NCI-H1417 treated with DMSO at 0.1 percent for 48 hours (cell line): ENCODE measurements at places on chromosomes 1 and 21.
A peak's percentile ranks its signal among the peaks of the same experiment; 100 is the strongest.

- DNase-seq: no peak
These were observed 73.3 kb upstream of the KLHDC7A start for GRCh38 chr1:18407166-18408045.

DNA sequence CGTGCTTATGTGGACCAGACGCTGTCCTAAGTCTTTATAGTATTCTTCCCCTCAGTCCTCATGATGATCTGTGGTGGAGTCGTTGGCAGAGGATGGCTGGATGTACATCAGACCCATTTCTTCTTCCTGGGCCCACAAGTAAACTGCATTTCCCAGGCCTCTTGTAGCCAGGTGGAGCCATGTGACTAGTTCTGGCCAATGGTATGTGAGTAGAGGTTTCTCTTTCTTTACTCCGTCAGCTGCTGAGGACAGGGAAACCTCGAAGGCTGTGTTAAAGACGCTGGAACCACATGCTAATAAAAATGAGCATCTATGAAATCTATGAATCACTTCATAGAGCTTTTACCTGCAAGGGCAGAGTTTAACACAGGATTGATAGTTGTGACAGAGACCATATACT, 18.7 kb upstream of the ZNF362 start:
- DNase-seq: no peak

GRCh38 chr1:41918450-41919043, at the start of gene HIVEP3:
HIVEP3 (minus strand) TSS chr1:41918922.
- peak; percentile 41 for DNase-seq

GRCh38 chr1:182120411-182121258, 59.1 kb upstream of the ZNF648 start:
- DNase-seq: no peak

GRCh38 chr1:220370041-220370700, 97.9 kb upstream of the RAB3GAP2 start:
- no peak for DNase-seq
